ENCODE measurements at places on chromosomes 6 and 20.

- DNase-seq: no peak
Measured at GRCh38 chr20:48049641-48050040, 264.4 kb upstream of the SULF2 start.

- DNase-seq: no peak
Measured at GRCh38 chr20:2815242-2815900, 584 bp downstream of the C20orf141 start.

- no peak for DNase-seq
Measured at GRCh38 chr6:163627274-163628062, 212.9 kb downstream of the QKI start.

DNA sequence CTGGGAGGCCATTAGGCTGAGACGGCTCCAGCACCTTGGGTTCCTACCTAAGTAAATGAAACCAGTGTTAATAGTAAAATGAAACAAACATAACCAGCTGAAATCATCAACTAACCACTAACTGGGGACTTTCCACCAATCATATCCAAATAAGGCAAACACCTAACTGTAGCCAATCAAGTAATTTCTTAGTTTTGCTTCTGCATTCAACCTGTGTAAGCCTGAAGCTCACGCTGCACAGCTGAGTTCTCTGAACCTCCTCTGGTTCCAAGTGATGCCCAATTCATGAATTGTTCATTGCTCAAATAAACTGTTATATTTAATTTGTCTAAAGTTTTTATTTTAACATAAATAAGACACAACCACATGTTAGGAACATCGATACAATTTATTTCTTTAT is 22.5 kb downstream of the KLHL32 start:
- no peak for DNase-seq

- DNase-seq: no peak
Measured at GRCh38 chr20:33664762-33665144, 2.0 kb upstream of the ACTL10 start.

GRCh38 chr6:6509284-6509683 is 79.2 kb upstream of the LY86 start:
- DNase-seq: no peak

DNA sequence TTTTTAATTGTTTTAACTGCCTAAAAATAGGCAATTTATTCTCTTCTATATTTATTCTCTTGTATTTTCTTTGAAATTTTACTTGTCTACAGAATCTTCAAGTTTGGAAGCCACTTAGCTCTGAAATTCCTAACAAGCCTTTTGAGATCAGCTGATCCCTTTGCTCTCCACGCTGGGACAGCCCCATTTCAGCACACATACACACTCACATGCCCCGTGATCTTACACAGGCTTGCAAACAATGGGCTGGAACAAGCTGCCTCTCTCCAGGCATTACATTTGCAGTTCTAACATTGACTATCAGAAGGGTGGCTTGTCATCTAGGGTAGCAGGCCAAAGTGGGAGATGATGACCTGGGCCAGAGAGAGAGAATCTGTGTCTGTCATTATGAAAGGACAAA is 62.1 kb upstream of the RAB32 start:
- no peak for DNase-seq

GRCh38 chr20:19673575-19673974 is 84.5 kb upstream of the RIN2 start:
- DNase-seq: no peak

GRCh38 chr6:113630738-113631535 is 226.2 kb upstream of the MARCKS start:
- DNase-seq: peak; percentile 63

- peak; percentile 94 for DNase-seq
Measured at GRCh38 chr6:98834060-98835031, at the start of gene POU3F2. POU3F2 (plus strand) TSS chr6:98834574; CDS start chr6:98834874, 300 bp downstream.

GRCh38 chr20:10113746-10114145 is 79.0 kb downstream of the ANKEF1 start:
- no peak for DNase-seq

- DNase-seq: no peak
Measured at GRCh38 chr20:53141201-53142050, 169.3 kb downstream of the TSHZ2 start.

DNA sequence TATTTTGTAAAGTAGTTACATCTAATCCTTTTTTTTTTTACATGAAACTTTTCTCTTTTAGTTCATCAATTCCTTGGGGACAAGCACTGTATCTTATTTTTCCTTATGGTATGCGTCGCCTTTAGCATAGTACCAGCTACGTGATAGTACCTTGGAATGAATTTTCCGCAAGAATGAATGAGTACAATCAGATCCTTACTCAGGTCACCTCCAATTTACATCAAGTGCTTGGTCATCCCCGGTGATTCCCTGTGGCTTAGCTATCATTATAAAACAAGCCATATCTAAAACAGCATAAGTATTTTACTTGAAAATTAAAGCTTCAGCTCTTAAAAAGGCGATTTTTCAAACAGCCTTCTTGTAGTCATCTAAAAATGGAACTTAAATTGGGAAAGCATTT is 680.4 kb upstream of the MAP3K7 start:
- DNase-seq: no peak

- DNase-seq: no peak
Measured at GRCh38 chr20:54133434-54134427, 40.1 kb downstream of the CYP24A1 start.

- DNase-seq: no peak
Measured at GRCh38 chr20:37228656-37229055, 33.0 kb downstream of the GHRH start.

GRCh38 chr6:159184559-159184958 is 15.4 kb downstream of the FNDC1 start:
- DNase-seq: no peak

- peak; percentile 3 for DNase-seq
Measured at GRCh38 chr6:73854998-73855718, 159.2 kb downstream of the CD109 start.

GRCh38 chr20:36202891-36203338 is 33.4 kb upstream of the AAR2 start:
- peak; percentile 24 for DNase-seq

- DNase-seq: no peak
Measured at GRCh38 chr6:16851044-16851540, 89.8 kb upstream of the ATXN1 start.

DNA sequence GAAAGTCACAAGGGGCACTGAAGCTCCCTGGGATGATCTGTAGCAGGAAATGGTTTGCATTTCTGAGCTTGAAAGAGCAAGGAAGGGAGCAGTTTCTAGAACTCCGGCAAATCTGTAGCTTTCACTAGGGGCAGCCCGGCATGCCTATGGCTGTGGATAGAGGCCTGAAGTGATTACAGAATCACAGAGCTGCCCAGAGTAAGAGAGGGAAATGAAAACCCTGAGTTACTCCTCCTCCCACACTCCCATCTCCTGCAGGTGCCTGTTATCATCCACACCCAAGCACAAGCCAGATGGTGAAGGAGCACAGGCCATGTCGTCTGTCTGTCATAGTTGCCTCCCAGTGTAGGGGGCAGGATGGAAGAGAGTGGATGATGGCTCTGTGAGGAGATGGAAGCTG is 37.1 kb downstream of the HLA-F start:
- DNase-seq: peak; percentile 27

- DNase-seq: no peak
Measured at GRCh38 chr6:3026791-3027626, 27.3 kb downstream of the NQO2 start.

- DNase-seq: no peak
Measured at GRCh38 chr20:11766961-11767360, 150.7 kb upstream of the BTBD3 start.

- DNase-seq: peak; percentile 29
Measured at GRCh38 chr6:112296122-112296521, 41.8 kb upstream of the LAMA4 start.

GRCh38 chr6:37618916-37619590 is 78.6 kb downstream of the MDGA1 start:
- no peak for DNase-seq
